Type B pancreatic cell (in vitro differentiated cells): ENCODE measurements at places on chromosomes 7 and 10. TPM values are rescaled to one million over a fixed set of nuclear protein-coding genes. Genes with fewer than 3 reads are reported as not detected.
A peak's percentile ranks its signal among the peaks of the same experiment; 100 is the strongest.

- H3K4me1 ChIP-seq, result no peaks in the 10 kb centered on the region
- H3K27me3 ChIP-seq, result no peaks in the 10 kb centered on the region
- H3K4me3 ChIP-seq, result no peak overlapping the region
Measured at GRCh38 chr10:48206482-48207250, 67.8 kb downstream of the FRMPD2 start.

- peak overlapping the region; percentile 33 for H3K27ac ChIP-seq
- H3K36me3 ChIP-seq, result peaks cover 3% of the 10 kb centered on the region
- peak overlapping the region; percentile 45 for H3K4me3 ChIP-seq
- peaks cover 37% of the 10 kb centered on the region for H3K4me1 ChIP-seq
- H3K27me3 ChIP-seq, result peaks cover 8% of the 10 kb centered on the region
Measured at GRCh38 chr10:126058507-126058906, 162.1 kb downstream of the FANK1 start.

DNA sequence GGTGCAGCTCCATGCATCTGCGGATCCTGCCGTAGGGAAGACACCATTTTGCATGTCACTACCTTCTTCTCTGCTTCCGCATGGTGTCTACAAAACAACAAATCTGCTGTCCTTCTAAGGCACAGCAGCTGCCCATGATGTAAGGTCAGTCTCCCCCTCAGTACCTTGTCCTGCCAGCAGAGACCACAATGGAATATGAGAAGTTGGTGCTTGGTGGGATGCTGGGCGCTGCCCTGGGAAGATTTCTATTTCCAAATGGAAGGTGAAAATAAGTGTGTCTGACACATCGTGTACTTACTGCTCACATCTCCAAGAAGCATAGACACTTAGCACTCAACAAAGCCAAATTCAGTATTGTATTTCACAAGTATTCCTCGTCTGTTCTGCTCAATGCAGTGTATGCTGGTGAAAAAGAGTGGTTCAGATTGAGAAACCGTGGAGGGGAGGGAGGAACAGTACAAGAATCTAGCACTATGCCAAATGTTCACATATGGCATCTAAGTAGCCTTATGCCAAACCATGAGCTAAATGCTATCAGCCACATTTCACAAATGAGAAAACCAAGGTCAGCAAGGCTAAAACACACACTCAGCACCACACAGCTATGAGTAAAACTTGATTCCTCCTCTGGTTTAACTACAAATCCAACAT is 95.0 kb downstream of the GRB10 start:
- H3K27me3 ChIP-seq, result no peaks in the 10 kb centered on the region
- H3K27ac ChIP-seq, result no peak overlapping the region
- DNase-seq, result no peak
- H3K4me3 ChIP-seq, result no peak overlapping the region
- peaks cover 16% of the 10 kb centered on the region for H3K4me1 ChIP-seq

DNA sequence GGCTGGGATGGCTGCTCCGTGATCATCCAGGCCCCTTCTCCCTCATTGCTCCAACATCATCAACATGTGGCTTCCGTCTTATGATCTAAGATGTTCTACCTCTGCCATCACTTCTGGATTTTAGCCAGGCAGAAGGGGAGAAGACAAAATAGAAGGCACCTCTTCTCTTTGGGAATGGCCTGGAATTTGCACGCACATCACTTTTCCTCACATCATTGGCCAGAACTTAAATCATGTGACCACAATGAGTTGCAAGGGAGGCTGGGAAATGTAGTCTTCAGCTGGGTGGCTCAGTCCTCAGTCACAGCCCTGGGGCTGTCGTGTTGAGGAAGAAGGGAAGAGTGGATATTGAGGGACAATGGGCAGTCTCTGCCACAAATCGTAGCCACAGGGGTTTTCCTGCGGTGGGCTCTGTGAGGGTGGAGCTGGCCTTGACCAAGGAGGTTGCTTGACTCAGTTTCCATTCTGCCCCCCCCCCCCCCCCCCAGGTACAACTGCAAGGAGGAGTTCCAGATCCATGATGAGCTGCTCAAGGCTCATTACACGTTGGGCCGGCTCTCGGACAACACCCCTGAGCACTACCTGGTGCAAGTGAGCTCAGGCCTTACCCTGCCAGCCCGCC is 50.3 kb downstream of the PALD1 start:
- DNase-seq, result no peak
- H3K27me3 ChIP-seq, result peaks cover 3% of the 10 kb centered on the region

DNA sequence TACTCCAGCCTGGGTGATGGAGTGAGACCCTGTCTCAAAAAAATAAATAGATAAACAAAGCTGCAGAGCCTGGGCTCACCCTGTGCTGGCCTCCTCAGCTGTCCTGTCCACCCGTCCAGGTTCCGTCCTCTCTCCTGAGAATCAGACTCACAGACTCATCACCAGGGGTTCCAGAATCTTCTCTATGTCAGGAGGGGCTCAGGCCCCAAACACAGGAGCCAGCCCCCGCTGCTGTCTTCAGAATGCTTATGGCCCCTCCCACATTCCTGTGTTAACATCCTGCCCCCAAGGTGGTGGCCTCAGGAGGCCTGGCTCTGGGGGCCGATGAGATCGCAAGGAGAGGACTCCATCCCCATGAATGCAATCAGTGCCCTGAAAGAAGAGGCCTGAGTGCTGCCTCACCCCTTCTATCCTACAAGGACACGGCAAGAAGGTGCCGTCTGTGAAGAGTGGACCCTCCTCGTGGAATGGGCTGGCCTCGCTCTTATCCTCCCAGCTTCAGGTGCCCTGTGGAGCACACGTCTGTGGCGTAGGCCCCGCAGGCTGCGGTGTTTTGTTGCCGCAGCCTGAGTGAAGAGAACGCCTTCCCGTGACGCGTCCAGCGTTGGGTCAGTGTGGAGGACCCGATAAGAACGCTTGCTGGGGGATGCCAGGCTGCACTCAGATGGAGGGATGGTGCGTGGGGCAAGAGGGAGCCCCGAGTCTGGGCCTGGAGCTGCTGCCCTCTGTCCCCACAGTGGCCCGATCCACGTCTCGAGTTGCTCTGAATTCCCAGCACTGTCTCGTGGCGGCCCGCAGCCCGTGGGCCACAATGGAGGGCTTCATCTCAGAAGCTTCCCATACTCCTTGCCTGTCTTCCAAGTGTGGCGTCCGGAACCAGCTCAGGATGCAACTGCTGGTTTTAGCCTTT is 77.1 kb downstream of the INPP5A start:
- H3K4me1 ChIP-seq, result peaks cover 14% of the 10 kb centered on the region
- H3K36me3 ChIP-seq, result peaks cover 9% of the 10 kb centered on the region
- no peak overlapping the region for H3K4me3 ChIP-seq
- no peak for DNase-seq
- no peaks in the 10 kb centered on the region for H3K27me3 ChIP-seq

GRCh38 chr7:76262683-76263402 is 39.6 kb upstream of the HSPB1 start:
- no peak overlapping the region for H3K4me3 ChIP-seq
- H3K4me1 ChIP-seq, result no peaks in the 10 kb centered on the region
- no peaks in the 10 kb centered on the region for H3K36me3 ChIP-seq
- no peak overlapping the region for H3K27ac ChIP-seq
- peaks cover 40% of the 10 kb centered on the region for H3K27me3 ChIP-seq

DNA sequence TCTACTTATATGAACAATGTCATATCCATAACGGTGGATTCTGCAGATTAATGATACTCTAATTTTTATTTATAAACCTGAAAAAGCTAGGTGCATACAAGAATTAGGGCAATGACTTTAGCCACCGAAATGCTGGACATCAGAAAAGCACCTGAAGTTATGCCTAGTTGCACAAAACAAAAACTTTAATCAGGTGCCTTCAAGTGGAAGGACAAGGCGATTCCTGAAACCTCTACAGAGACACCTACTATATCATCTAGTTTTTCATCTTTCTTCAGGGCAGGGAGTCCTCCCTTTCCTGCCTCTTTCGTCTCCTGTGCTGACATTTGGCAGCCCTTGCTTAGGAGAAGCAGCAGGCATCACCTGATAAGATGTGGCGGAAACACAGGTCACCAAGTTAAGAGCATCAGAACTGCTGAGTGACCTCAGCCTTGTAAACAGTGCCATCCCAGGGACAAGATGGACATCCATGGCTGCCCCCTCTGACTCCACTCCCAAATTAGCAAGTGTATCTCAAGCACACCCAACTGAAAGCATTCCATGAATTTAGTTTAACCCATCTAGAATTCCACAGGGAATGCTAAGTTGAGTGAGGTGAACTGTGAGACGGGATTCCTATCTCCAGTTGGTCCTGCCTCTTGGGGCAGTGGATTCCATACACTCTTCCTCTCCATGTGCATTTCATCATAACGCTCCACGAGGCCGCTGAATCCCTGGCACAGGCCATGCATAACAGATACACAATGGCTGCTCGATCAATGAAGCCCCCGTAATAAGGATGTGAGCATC is 5.8 kb downstream of the ITPRIP start:
- peaks cover 63% of the 10 kb centered on the region for H3K4me1 ChIP-seq
- no peak for DNase-seq
- H3K4me3 ChIP-seq, result peak overlapping the region; percentile 12

PRLHR gene
- 2.6 and 3.3 TPM in 2 replicates for total RNA-seq

MTG1 gene
- total RNA-seq, result 79.1 and 89.6 TPM in 2 replicates

UPK3B gene
- total RNA-seq, result 10.7 and 11.2 TPM in 2 replicates

LAMB4 gene
- total RNA-seq, result 0.81 and 1.3 TPM in 2 replicates

EBLN1 gene
- not detected in 2 replicates for total RNA-seq
